ENCODE measurements at places on chromosomes 5 and 9.

- DNase-seq: no peak
These were observed 14.2 kb upstream of the CAST start for GRCh38 chr5:96648023-96648422.

- DNase-seq: no peak
These were observed 1078.3 kb upstream of the SEMA6A start for GRCh38 chr5:117652958-117653280.

DNA sequence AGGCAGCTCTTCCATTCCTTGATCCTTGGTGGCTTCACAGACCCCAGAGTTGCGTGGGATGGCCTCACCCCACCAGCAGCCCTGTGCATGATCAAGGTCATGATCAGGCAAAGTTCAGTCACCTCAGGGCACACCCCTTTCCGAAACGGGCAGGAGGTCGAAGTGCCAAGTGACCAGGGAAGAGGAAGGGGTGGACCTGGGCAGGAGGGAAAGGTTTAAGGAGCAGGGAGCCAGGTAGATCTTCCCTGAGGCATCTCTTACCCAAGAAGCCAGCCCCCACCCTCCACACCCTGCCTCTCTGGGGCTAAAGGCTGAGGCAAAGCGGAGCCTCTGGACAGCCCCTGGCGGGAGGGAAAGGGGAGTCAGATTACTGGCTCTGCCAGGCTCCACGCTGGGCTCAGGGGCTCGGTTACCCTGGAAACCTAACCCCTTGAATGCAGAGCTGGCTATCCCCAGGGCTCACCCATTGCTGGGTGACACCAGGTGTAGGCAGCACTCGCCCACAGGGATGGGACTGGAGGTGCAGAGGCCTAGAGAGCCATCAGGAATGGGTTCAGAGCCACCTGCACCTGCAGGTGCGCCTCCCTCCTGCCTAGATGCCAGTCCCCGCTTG is 3.6 kb downstream of the MGAT4B start:
- no peak for DNase-seq

DNA sequence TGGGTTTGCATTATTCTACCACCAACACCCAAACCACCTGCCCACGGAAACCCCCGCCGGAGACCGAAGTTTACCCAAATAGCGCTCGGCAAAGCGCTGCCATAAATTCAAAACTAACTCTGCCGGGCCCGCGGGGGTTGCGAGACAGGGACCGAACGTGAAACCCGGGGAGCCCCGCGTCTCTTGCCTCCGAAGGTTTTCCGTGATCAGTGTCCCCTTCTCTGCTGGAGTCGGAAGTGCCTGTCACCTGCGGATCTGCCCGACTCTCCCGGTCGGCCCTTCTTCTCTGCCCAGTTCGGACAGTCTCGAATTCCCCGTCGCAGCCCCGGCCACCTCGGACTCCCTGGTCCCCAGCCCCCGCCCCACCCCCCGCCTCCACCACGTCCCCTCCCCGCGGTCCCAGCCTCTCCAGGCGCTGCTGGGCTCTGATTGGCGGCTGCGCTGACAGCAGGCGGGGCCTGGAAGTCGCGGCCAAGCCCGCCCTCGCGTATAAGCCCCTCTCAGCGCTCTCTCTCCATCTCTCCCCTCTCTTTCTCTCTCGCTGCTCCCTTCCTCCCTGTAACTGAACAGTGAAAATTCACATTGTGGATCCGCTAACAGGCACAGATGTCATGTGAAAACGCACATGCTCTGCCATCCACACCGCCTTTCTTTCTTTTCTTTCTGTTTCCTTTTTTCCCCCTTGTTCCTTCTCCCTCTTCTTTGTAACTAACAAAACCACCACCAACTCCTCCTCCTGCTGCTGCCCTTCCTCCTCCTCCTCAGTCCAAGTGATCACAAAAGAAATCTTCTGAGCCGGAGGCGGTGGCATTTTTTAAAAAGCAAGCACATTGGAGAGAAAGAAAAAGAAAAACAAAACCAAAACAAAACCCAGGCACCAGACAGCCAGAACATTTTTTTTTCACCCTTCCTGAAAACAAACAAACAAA is at the start of gene RORB:
TSS of gene RORB (plus strand) at position 517 of the 929 bp plus-strand sequence. CDS start 642 bp downstream, outside the sequence.
- peak; percentile 94 for DNase-seq

DNA sequence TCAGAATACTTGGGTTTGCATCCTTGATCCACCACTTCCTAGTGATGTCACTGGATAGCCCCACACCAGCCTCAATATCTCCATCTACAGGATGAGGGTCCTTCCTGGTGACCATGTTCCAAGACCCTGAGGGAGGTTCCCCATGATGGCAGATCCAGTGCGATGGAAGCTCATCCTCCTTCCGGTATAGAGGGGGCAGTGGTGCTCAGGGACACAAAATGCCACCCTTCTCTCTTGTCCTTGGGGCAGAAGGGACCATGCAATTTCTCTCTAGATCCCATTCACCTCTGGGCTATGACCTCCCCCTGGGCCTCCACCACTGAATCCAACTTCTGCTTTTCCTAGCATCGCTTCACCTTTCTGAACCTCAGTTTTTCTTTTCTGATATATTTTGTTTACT is 5.4 kb upstream of the SLC25A51 start:
- no peak for DNase-seq

- no peak for DNase-seq
These were observed 43.3 kb downstream of the IRX2 start for GRCh38 chr5:2708132-2708531.

- no peak for DNase-seq
These were observed 150.9 kb upstream of the LHFPL2 start for GRCh38 chr5:78799266-78800017.

DNA sequence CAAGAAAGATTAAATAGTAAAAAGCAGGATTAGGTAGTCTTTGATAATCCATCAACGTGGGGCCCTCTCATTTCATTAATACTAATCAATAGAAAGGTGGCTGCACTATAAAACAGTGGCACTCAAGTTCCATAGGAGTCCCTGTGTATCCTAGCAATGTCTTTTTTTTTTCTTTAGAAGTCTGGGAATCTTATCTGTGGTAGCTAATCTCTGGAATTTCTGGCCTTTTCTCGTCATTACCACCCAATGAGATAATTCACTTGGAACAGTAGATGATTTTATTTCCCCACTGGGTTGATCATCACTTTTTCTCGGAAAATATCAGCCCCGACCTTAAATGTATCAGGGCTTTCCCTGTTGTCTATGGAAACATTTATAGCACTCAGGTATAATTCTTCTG is 86.8 kb upstream of the CDH6 start:
- no peak for DNase-seq

- DNase-seq: no peak
These were observed 100.9 kb upstream of the IL6ST start for GRCh38 chr5:56095579-56096102.

DNA sequence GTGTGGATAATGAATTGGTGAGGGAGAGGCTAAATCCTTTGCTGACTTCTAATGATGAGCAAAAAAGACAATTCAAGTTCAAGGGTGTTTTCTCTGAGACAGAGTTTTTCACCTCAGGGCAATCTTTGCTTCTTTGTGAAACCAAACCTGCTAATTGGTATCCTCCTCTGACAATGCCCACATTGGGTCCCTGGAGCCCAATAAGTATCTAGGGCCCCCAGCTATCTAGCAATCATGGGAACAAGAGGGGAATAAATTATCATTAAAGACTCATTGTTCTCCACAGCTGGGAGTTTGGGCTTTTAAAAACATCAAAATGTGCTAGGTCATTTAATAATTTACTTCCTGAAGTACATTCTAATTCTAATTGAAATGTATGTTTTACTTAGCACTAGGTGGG is 227.3 kb downstream of the TMEM167A start:
- no peak for DNase-seq

DNA sequence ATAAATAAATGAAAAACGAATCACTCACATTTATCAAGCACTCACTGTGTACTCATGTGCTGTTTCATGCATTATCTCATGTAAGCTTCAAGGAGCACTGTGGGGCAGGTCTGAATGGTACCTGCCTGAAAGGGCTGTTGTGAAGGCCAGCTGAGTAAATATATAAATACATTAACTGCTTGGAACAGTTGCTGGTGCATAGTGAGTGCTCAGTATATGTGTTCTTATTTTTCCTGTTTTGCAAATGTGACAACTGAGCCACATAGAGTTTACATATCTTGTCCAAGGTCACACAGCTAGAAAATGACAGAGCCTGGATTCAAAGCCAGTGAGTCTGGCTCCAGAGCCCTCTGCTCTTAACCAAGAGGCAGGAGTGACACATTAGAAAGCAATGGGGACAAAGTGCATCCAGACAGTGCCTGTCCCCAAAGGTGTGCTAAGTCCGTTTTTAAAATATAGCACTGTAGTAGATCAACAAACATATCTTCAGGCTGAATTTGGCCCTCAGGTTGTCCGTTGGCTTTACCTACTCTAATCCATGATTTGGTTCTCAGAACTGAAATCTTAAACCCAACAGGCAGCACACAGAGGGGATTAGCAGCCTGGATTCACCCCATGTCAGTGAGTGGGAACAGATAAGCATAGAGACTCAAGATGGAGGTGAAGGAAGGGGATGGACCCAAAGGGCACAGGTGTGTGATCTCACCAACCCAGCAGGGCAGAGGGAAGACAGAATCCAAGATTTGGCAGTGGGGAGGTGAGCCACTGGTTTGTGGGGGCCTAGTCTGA is 70.8 kb downstream of the WWC1 start:
- DNase-seq: no peak

GRCh38 chr5:4722886-4723285 is 417.2 kb upstream of the ADAMTS16 start:
- DNase-seq: no peak

GRCh38 chr9:99173570-99174504 is 47.9 kb downstream of the ALG2 start:
- DNase-seq: peak; percentile 41

- no peak for DNase-seq
These were observed 1246.0 kb upstream of the DMAC1 start for GRCh38 chr9:9045572-9045971.
